Stromal cell of bone marrow (primary cell): ENCODE measurements at places on chromosomes 12 and 14.

- no peak for DNase-seq
Observed at GRCh38 chr12:97555547-97556187, 93.1 kb downstream of the RMST start.

GRCh38 chr14:35240231-35240630 is 52.0 kb upstream of the PSMA6 start:
- no peak for DNase-seq

DNA sequence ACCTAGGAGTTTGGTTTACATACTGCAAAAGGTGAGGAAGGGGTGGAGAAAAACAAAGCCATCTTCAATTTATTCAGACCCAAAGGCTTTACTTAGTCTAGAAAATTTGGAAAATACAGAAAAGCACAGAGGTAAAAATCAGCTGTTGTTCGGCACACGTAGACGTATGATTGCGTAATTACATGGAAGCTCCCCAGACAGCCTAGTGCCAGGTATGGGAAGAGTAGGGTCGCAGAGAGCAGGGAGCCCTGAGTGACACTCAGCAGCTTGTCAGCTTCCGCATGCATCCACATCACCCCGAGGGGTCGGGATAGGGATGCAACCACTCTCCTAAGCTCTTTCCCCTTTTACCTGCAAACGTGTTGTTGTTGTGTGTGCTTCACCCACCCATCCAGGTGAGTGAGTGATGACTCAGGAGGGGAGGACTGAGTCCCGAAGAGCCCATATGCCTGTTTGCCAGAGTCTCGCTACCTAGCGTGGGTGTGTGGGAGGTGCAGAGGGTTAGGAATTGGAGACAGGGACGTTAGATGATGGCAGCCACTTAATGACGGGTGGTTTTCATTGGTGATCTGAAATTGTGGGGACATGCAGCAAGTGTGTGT is 20.1 kb downstream of the PIWIL1 start:
- no peak for DNase-seq

DNA sequence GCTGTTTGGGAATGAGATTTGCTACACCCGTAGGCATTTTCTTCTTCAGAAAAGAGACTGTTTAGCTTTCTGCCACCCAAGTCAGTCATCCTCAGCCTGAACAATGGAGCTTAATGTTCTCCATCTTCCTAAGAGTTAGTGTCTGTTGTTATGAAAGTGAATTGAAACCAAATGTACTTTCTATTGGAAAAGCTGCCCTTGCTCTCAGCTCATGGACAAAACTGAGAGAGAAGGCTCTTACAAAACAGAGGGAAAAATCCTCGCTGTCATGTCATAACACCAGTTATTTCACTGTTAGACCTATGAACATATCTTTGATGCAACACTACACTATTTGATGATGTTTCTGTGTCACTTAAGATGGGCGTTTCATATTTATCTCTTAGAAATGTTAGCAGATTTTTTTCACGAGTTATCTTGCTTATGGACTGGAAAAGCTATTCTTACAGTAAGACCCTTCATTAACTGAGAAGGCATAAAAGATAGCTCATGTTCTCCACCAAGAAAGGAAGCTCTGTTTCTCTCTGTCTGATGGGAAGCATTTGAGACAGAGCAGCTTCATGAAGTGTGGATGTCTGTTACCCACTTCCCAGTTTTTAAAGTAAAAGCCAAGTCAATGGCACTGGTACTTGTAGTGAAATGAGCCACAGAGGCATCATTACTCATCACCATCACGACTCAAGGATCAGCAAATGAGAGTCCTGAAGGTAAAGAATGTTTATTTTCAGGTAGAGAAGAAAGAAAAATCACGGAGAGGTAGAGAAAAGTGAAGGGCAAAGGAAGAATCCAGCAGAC is 483.9 kb downstream of the ZFP36L1 start:
- no peak for DNase-seq

DNA sequence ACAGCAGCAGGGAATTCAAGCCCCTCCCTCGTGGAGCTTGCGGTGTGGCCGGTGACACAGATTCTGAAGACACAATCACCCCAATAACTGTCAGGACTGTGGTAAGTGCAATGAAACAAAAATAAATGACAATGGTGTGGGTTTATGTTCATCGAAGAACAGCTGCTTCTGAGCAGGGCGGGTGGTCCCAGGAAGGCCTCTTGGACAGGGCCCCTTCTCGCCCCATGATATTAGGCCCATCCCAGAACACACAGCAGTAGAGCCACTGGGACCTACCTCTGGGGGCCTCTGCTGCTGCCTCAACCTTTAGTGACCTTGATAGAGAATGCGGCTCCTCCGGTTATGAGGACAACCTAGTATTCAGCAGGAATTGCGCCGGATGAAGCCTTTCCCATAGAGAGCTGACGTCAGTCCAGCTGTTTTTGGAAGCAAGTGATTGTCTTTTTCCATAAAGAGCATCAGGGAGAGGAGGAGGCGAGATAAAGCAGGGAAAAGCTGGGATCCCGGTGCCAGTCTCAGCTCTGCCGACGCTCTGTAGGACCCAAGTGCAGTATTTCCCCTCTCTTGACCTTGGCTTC is 84.1 kb upstream of the BCL11B start:
- DNase-seq, result no peak

DNA sequence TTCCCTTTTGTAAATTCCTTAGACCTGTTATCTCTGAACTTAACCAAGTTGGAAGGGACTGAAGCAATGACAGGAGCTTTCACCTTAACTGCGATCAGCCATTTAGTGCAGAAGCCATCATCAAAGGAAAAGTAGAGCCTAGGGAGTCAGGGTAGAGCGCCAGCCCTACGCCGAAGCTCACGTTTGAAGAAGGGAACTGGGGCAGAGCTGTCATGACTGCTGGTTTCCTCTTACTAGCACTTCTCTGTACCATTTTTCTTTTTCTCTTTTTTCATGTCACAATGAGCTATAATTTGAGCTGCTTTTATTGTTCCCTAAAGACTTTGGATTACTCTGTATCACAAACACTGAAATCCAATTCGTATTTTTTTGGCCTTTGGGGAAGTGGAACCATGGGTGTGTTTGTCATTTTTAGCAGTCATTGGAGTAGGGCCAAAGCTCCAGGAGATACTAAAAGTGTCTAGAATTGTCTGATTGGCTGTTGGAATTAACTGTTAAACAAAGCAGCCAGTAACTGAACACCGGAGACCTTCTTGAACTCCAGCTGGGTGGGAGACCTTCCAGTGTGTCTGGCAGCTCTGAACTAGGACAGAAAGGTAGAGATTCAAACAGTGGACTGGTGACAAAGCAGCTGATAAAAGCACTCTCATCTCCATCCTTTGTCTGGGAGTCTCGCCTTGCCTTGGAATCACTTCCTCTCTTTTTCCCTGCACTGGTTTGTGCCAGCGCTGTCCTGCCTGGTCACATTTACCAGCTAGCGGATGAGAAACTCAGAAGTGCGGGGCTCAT is 9.1 kb downstream of the MTRFR start:
- DNase-seq, result peak; percentile 18
